ENCODE measurements at places on chromosomes 7 and 10.

DNA sequence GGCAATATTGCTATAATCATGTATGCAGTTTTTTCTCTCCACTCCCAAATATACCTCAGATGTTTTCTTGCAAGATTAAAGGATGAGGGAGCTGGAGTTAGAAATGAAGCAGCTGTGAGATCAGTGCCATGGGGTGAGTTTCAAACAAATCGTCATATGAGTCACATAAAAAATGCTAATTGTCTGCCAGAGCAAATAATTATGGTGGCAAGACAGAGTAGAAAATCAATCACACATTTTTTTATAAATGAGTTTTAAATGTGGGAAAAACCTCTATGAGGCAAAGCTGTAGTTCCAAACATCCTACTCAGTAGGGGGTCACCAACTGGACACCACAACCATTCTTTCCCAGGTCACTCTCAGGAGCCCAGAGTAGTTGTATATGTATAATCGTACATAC, 55.3 kb downstream of the CH25H start:
- DNase-seq, result peak; percentile 41

- DNase-seq, result peak; percentile 82
Observed at GRCh38 chr7:128742206-128742605, 3.0 kb downstream of the CALU start.

DNA sequence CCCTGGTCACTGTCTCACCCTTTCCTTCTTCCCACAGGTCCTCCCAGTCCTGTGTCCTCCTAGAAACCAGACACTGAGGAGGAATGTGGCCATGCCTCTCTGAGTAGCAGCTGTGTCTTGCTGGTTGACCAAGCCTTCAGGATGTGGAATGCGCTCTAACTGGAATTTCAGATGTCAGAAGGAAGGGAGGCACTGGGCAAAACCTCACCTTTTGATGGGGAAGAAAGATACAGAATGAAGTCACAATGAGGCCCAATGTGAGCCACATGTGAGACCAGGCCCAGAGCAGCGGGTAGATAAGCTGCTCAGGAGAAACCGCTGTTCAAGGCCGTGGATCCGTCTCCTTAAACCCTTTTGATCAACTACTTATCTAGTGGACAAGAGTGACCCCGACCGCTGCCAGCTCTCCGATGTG, 54.8 kb upstream of the ECHDC3 start:
- DNase-seq, result no peak

- DNase-seq, result no peak
Observed at GRCh38 chr10:114681542-114681941, 23.5 kb upstream of the ABLIM1 start.

DNA sequence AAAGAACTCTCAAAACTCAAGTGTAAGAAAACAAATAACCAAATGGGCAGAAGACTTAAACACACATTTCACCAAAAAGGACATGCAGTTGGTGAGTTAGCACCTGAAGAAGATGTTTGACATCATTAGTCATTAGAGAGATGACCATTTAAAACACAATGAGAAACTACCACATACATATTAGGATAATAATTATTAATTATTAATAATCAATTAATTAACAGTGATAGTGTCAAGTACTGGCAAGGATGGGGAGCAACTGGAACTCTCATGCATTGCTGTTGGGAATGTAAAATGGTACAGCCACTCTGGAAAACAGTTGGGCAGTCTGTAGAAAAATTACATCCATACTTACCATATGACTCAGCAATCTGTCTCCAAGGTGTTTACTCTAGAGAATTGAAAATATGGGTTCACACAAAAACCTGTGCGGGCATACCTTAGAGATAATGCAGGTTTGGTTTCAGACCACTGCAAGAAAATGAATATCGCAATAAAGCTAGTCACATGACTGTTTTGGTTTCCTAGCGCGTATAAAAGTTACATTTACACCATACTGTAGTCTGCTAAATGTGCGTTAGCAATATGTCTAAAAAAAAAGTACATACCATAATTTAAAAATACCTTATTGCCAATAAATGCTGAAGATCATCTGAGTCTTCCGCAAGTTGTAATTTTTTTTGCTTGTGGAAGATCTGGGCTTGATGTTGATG, 30.3 kb downstream of the ARID5B start:
- DNase-seq, result no peak
